ENCODE measurements at places on chromosomes 5 and 9.
A peak's percentile ranks its signal among the peaks of the same experiment; 100 is the strongest.

DNA sequence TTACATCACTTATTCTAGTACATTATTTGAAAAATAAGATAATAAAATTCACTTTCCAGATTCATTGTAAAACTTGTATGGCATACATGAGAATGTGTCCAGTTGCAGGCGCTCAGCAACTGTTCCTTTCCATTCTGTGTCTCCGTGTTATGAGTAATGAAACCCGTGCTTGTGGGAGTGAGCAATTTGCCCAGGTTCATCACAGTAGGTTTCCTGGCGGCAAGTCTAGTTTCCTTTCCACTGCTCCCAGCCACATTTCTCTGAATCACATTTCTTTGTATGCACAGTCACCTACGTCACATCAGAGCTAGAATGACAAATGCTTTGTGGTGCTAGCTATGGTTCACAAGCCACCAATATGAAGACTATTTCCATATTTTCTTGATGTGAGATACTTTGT lies 39.9 kb downstream of the MOCS2 start:
- H3K27ac ChIP-seq: no peak overlapping the region
- H3K4me3 ChIP-seq: no peak overlapping the region
- peaks cover 9% of the 10 kb centered on the region for H3K4me1 ChIP-seq
- H3K27me3 ChIP-seq: no peaks in the 10 kb centered on the region
- no peaks in the 10 kb centered on the region for H3K36me3 ChIP-seq
- DNase-seq: peak; percentile 94

DNA sequence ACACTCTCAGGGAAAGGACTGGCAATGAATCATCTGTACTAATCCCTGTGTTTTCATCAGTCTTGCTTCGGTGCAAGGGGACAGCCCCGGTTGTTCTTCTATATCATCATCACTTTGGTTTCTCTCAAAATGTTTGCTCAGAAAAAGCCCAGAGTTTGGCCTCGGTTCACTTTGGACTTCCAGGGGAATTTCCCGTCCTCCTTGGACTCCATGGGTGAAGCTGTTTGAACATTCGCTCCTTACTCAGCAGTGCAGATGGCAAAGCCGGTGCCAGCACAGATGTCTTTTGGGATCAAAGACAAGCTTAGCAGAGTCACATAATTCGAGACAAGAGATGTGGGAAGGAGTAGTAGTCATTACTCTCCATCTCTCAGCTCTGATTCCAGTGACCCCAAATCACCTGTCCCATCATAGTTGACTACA lies 69.8 kb upstream of the TNFSF8 start:
- no peak for DNase-seq
- no peak overlapping the region for H3K27ac ChIP-seq
- no peak overlapping the region for H3K4me3 ChIP-seq
- no peaks in the 10 kb centered on the region for H3K4me1 ChIP-seq
- no peaks in the 10 kb centered on the region for H3K36me3 ChIP-seq

GRCh38 chr5:59035681-59036080 lies 452.8 kb downstream of the RAB3C start:
- DNase-seq: no peak
- H3K4me1 ChIP-seq: peaks cover 8% of the 10 kb centered on the region
- no peaks in the 10 kb centered on the region for H3K27me3 ChIP-seq
- no peaks in the 10 kb centered on the region for H3K36me3 ChIP-seq
- H3K27ac ChIP-seq: peak overlapping the region; percentile 53
- H3K4me3 ChIP-seq: no peak overlapping the region

GRCh38 chr9:132078699-132079356 lies 839 bp downstream of the MED27 start:
- H3K4me3 ChIP-seq: peak overlapping the region; percentile 92
- peak overlapping the region; percentile 75 for H3K27ac ChIP-seq
- peaks cover under 1% of the 10 kb centered on the region for H3K27me3 ChIP-seq
- H3K36me3 ChIP-seq: no peaks in the 10 kb centered on the region

DNA sequence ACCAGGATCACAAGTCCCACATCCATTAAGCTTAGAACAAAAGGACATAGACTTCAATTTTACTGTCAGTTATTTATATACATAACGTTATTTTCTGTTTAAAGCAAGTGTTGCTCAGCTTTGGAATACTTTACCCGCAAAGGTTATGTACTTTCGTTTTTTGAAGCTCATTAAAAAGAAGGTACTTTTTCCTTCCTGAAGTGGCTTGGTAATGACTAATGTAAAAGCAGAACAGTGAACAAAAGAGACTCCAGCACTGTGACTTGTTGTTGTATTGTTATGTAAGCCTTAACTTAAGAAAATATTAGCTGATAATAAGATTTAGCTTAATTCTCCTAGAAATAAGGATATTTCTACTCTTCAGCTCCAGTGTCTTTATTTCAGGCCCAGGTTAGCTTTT lies 97.3 kb upstream of the SLCO6A1 start:
- no peaks in the 10 kb centered on the region for H3K36me3 ChIP-seq
- peak; percentile 9 for DNase-seq
- H3K27me3 ChIP-seq: no peaks in the 10 kb centered on the region
- no peak overlapping the region for H3K4me3 ChIP-seq
- H3K4me1 ChIP-seq: no peaks in the 10 kb centered on the region

- no peaks in the 10 kb centered on the region for H3K27me3 ChIP-seq
- H3K27ac ChIP-seq: no peak overlapping the region
- DNase-seq: no peak
- H3K36me3 ChIP-seq: no peaks in the 10 kb centered on the region
- H3K4me1 ChIP-seq: no peaks in the 10 kb centered on the region
- no peak overlapping the region for H3K4me3 ChIP-seq
Observed at GRCh38 chr9:108417312-108417711, 438.5 kb downstream of the ACTL7B start.

GRCh38 chr5:92552206-92553160 lies 1028.5 kb downstream of the NR2F1-AS1 start:
- no peaks in the 10 kb centered on the region for H3K27me3 ChIP-seq
- H3K4me1 ChIP-seq: peaks cover 4% of the 10 kb centered on the region
- peak; percentile 100 for DNase-seq
- H3K4me3 ChIP-seq: no peak overlapping the region

DNA sequence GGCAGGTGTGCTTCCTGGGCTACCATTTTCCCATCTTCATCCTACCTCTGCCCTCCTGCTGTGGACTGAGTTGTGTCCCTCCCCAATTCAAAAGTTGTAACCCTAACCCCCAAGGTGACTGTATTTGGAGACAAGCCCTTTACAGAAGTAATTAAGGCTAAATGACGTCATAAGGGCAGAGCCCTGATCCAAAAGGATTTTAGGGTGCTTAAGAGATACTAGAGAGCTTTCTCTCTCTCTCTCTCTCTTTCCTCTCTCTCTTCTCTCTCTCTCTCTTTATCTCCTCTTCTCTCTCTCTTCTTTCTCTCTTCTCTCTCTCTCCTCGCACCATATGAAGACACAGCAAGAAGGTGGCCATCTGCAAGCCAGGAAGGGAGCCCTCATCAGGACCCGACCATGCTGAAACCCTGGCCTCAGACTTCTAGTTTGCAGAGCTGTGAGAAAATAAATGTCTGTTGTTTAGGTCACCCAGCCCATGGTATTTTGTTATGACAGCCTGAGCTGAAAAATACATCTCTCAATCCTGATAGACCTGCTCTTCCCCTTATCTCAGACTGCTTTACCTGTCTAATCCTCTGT lies 36.0 kb upstream of the TEX48 start:
- H3K36me3 ChIP-seq: no peaks in the 10 kb centered on the region
- H3K27ac ChIP-seq: no peak overlapping the region
- H3K4me1 ChIP-seq: peaks cover 8% of the 10 kb centered on the region
- DNase-seq: no peak
- H3K27me3 ChIP-seq: no peaks in the 10 kb centered on the region

GRCh38 chr5:86869268-86869667 lies 251.5 kb downstream of the COX7C start:
- no peak overlapping the region for H3K4me3 ChIP-seq
- no peaks in the 10 kb centered on the region for H3K36me3 ChIP-seq
- H3K4me1 ChIP-seq: no peaks in the 10 kb centered on the region
- DNase-seq: no peak
- no peaks in the 10 kb centered on the region for H3K27me3 ChIP-seq
- no peak overlapping the region for H3K27ac ChIP-seq

- peaks cover 7% of the 10 kb centered on the region for H3K4me1 ChIP-seq
- peak; percentile 65 for DNase-seq
- no peaks in the 10 kb centered on the region for H3K36me3 ChIP-seq
- no peak overlapping the region for H3K27ac ChIP-seq
- H3K4me3 ChIP-seq: no peak overlapping the region
Observed at GRCh38 chr5:135977375-135977928, 22.7 kb upstream of the LECT2 start.

GRCh38 chr9:98654247-98654646 lies 54.5 kb downstream of the GABBR2 start:
- peaks cover 5% of the 10 kb centered on the region for H3K4me1 ChIP-seq
- H3K27me3 ChIP-seq: no peaks in the 10 kb centered on the region
- H3K36me3 ChIP-seq: no peaks in the 10 kb centered on the region
- no peak overlapping the region for H3K4me3 ChIP-seq
- H3K27ac ChIP-seq: peak overlapping the region; percentile 36

DNA sequence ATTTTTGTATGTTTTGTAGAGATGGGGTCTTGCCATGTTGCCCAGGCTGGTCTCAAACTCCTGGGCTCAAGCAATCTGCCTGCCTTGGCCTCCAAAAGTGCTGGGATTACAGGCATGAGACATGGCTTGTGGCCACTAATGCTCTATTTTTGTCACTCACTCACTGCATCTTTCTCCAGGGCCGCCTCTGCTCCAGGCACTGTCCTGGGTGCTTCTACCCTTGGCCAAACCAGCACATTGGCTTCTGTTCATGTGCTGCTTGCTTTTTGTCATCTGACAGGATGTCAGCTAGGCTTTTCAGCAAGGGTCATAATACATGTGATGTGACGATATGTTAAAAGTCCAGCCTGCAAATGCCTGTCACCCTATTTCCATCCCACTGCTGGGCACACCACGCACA lies 3.2 kb downstream of the ODF2 start:
- no peak overlapping the region for H3K4me3 ChIP-seq
- H3K36me3 ChIP-seq: peaks cover 6% of the 10 kb centered on the region
- peaks cover 9% of the 10 kb centered on the region for H3K4me1 ChIP-seq
- no peak overlapping the region for H3K27ac ChIP-seq

DNA sequence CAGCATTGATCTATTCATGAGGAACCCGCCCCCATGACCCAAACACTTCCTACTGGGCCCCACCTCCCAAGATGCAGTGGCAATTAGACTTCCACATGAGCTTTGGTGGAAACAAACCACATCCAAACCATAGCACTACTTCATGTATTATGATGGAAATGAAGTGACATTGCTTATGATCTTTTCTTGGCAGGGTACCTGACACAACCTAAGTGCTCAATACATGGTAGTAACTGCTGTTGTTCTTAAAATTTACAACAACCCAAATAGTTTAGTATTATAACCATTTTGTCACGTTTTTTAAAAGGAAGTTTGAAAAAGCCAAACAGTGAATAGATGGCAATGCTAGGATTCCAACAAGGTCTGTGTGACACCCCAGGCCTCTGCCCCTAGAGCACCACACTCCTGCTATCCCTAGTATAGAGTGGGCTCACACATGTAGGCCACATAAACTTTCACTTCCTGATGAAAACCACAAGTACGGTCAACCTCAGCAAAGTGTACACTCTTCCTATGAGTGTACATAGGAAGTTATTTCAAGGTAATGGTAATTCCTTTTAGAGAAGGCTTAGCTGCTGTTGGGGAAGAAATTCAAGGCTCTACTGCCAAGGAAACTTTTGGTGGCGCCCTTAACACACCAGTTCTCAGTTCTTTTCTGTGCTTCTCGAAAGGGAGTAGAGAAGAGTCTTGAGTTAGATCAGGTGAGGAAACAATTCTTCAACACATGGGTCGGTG lies 97.6 kb downstream of the ARSB start:
- no peak overlapping the region for H3K4me3 ChIP-seq
- H3K27ac ChIP-seq: no peak overlapping the region
- no peaks in the 10 kb centered on the region for H3K36me3 ChIP-seq
- peaks cover 4% of the 10 kb centered on the region for H3K4me1 ChIP-seq

- H3K27me3 ChIP-seq: no peaks in the 10 kb centered on the region
- peak; percentile 75 for DNase-seq
- no peaks in the 10 kb centered on the region for H3K4me1 ChIP-seq
- no peaks in the 10 kb centered on the region for H3K36me3 ChIP-seq
- peak overlapping the region; percentile 33 for H3K4me3 ChIP-seq
Observed at GRCh38 chr5:153256-153655, 38.0 kb upstream of the LRRC14B start.

DNA sequence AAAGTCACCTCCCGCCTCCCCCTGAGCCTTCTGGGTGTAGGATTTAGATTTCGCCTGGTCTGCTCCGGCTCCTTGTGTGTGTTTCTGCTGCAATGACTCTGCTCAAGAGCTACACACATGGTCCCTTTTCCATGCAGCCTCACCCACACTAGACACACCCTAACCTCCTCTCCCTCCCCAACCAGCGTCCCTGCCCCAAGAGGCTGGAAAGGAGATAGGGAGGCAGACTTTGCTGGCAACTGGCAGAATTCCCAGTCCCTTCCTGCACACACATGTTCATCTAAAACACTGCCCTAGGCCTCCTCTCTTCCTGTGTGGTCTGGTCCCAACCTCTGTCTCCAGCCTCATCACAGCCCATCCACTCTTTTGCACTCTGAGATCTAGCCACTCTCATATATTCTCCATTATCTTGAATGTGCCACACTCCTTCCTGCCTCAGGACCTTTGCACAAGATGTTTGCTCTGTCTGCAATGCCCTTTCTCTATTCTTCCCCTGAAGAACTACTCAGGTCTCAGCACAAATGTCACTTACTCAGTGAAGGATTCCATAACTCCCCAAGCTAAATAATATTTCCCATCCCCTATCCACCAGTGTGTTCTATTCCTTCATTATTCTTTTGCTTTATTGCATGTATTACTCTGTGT lies 253.8 kb downstream of the CDK5RAP2 start:
- no peaks in the 10 kb centered on the region for H3K27me3 ChIP-seq
- no peak for DNase-seq

- H3K4me1 ChIP-seq: peaks cover 2% of the 10 kb centered on the region
- H3K4me3 ChIP-seq: no peak overlapping the region
- H3K27me3 ChIP-seq: no peaks in the 10 kb centered on the region
- no peaks in the 10 kb centered on the region for H3K36me3 ChIP-seq
- H3K27ac ChIP-seq: no peak overlapping the region
Observed at GRCh38 chr9:79604921-79605562, 33.3 kb downstream of the TLE4 start.

- no peak for DNase-seq
- H3K4me3 ChIP-seq: no peak overlapping the region
- no peaks in the 10 kb centered on the region for H3K36me3 ChIP-seq
- no peaks in the 10 kb centered on the region for H3K4me1 ChIP-seq
Observed at GRCh38 chr9:35229066-35229778, 67.4 kb downstream of the UNC13B start.

- no peak overlapping the region for H3K4me3 ChIP-seq
- no peaks in the 10 kb centered on the region for H3K4me1 ChIP-seq
- H3K27me3 ChIP-seq: no peaks in the 10 kb centered on the region
- no peak overlapping the region for H3K27ac ChIP-seq
- no peak for DNase-seq
Observed at GRCh38 chr9:86046930-86047341, 52.4 kb downstream of the GOLM1 start.

- H3K4me1 ChIP-seq: no peaks in the 10 kb centered on the region
- no peaks in the 10 kb centered on the region for H3K27me3 ChIP-seq
- H3K27ac ChIP-seq: no peak overlapping the region
- no peak overlapping the region for H3K4me3 ChIP-seq
Observed at GRCh38 chr9:23775549-23775948, 50.5 kb downstream of the ELAVL2 start.

Data from fibroblast of lung (primary cell).